Activated CD4-positive, alpha-beta T cell treated with anti-CD3 and anti-CD28 coated beads, Interleukin-2, Interleukin-4, amounts not matched to agents 100 ng/mL and 50 ng/mL, durations not matched to agents 16 hours and 8 hours (primary cell): ENCODE measurements at places on chromosomes 5 and 9.

- no peak for DNase-seq
Observed at GRCh38 chr9:126636983-126637798, 23.5 kb downstream of the LMX1B start.

DNA sequence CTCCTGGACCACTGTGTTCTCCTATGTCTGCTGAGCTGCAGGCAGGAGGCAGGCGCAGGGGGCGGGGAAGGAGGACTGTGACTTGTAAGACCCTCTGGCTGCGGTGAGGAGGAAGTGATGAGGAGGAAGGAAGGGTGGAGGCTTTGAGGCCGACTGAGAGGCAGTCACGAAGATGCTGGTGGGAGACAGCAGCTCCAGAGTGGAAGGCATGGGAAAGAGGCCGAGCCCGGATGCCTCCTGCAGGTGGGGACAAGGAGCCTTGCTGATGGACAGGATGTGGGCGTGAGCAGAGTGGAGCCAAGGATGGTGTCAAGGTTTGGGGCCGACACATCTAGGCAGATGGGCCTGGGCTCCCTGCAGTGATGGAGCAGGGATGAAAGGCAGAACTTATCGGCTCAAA lies 74.3 kb upstream of the ICE1 start:
- no peak for DNase-seq

- DNase-seq, result no peak
Observed at GRCh38 chr9:91844190-91844589, 105.8 kb downstream of the ROR2 start.

GRCh38 chr9:6051511-6051950 lies 36.1 kb upstream of the RANBP6 start:
- DNase-seq, result no peak

- DNase-seq, result no peak
Observed at GRCh38 chr9:92685022-92685421, 15.1 kb upstream of the IPPK start.

DNA sequence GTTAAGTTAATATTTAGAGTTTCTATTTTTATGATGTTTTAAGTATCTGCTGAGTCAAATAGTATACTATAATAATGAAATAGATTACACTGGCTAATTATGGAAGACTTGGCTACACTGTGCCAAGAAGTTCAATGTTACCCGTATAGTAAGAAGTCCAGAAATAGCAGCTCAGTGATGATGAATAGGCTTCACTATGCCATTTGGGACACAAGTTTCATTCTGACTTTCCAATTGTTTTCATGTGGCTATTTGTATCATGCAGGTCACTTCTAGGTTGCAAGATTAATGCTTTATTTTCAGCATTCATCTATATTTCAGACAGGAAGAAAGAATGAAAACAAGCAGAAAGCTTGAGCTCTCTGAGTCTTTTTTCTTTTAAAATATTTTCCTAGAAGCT lies 194.5 kb upstream of the RIOK2 start:
- DNase-seq, result no peak

GRCh38 chr5:147956064-147956841 lies 49.9 kb upstream of the C5orf46 start:
- no peak for DNase-seq

DNA sequence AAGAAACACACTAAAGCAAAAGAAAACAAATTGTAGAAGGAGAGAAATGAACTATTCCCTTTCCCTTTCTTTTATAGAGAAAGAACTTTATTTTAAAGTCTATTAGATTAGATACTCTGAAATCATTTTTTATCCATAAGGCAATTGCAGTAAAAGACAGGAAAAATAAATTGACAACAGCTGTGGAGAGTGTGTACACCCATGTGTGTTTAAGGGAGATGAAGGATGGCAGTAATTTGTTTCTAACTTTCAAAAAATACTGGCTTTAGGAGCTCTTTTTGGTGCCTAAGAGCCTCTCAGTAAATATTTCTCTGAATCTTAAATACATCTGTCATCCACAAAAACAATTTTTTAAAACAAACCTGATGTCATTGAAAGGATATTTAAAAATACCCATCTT lies 18.3 kb upstream of the ARL14EPL start:
- DNase-seq, result no peak

DNA sequence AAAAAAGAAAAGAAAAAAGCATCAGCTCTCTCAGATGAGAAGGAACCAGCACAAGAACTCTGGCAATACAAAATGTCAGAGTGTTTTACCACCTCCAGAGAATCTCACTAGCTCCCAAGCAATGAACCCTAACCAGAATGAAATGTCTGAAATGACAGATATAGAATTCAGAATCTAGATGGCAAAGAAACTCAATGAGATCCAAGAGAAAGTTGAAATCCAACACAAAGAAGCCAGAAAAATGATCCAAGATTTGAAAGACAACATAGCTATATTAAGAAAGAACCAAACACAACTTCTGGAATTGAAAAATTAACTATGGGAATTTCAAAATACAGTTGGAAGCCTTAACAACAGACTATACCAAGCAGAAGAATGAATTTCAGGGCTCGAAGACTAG lies 396.3 kb downstream of the PDE4D start:
- no peak for DNase-seq

DNA sequence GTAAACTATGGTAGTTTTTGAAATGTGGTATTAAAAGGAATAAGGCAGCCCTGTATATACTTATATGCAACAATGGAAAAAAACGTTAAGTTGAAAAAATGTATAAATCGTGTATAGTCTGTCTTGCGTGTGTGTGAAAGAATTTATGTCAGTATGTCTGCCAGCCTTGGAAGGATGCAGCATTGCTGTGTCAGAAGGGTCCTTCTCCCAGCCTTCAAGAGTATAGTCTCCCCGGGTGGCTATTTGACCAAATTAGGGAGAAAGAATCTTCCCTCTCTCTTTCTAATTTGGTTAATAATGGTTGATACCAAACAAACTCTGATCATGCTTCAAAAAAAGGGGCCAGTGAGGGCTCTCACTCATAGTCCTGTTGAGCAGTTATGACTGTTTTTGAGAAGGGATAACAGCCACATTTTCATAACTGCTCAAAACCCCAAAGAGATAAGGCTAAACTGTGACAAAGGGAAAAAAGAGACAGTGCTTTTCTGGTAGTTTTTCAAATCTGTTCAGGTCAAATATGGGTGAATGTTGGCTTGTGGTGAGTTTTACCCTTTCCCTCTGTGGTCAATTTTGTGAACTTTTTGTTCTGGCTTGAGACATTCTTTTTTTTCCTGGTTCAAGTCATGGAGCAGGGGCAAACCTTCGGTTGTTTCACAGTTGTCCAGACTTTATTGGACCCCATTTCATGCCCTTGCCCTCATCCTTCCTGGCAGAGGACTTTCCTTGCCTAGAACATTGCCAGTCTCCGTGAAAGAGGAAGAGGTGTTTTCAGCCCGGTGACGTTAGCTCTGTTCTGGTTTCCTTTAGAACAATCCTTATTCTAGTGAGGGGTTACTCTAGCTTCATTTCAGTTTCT lies 21.0 kb downstream of the SNX30 start:
- no peak for DNase-seq

DNA sequence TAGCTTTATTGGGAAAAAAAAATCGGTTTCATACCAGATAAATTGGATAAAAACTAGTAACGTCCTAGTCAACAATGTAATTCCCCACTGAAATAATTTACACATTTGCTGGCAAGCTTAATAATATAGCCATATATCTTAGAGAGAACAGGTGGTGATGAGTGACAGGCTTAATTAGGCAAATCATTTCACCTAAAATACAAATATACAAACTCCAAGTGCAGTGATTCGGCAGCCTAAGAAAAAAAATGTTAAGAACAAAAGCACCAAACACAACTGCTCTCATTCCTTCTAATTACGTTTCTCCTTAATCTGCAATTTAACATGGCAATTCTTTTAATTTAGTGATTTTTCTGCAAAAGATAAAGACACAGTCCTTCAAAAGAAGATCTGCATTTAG lies 56.0 kb upstream of the SLC25A51 start:
- no peak for DNase-seq

DNA sequence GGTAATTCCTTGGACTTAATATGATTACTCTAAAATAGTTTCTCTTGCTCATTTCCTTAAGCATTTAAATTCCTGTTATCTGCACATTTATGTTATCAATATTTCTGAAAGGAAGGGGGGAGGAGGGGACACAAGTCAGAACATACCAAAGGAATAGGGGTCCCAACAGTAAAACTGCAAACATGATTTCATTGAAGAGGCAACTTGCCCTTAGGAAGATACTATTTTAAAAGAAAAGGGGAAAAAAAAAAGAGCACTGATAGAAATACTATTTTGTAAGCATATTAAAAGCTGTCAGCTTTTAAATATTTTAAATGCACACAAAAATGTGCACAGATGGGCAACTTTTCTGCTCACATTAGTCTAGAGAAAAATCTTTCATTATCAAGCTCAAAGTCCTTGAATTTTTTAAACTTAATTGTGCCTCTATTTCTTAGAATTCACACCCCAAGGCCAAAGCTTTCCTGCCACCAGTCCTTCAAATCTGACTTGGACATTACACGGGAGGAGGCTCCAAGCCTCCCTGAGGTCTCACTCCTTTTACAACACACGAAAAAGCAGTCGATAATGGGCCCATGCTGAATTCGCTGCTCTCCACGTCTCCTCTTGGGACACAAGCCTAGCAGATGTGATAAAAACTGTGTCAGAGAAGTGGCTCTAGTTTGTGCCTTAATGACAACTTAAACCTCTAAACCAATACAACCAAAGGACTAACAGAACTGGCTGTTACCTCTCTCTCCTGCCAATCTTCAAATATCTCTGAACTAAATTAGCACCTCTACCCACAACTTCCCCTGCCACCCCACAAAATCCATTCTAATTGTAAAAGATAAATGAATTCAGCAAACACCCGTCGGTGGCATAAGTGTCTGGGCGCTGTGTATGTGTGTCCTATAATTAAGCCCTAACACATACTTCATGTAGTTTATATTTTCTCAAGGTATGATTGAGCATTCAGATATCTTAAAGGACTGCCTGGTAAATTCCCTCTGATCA lies 154.3 kb downstream of the DENND1A start:
- no peak for DNase-seq

DNA sequence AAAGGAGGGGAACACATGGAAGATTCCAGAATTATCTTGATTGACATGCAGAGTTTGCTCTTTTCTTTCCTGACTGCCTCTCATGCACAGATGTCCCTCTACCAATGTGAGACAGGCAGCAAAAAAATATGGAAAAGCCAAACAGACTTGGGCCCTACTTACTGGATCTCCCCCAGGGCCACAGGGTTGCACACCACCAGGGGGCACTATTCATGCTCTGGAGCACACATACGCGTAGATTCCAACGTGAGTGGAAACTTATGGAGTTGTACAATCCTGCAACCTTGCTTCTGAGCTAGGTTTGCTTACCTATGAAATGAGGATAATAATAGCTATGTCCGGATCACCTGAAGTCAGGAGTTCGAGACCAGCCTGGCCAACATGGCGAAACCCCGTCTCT lies 319.5 kb downstream of the ARHGEF28 start:
- peak; percentile 8 for DNase-seq

GRCh38 chr5:165881259-165881658 lies 2375.8 kb downstream of the MAT2B start:
- DNase-seq, result no peak
